Upper lobe of right lung (tissue), 1 donor: ENCODE measurements at places on chromosomes 12 and 14. TPM values are rescaled to one million over a fixed set of nuclear protein-coding genes. Genes with fewer than 3 reads are reported as not detected.

- H3K27me3 ChIP-seq, result peaks cover 21% of the 10 kb centered on the region
- no peak overlapping the region for H3K27ac ChIP-seq
Measured at GRCh38 chr12:111211910-111212757, 156.8 kb downstream of the PHETA1 start.

- no peak overlapping the region for H3K4me3 ChIP-seq
- peaks cover 6% of the 10 kb centered on the region for H3K4me1 ChIP-seq
- H3K27me3 ChIP-seq, result no peaks in the 10 kb centered on the region
- no peaks in the 10 kb centered on the region for H3K36me3 ChIP-seq
- no peak for DNase-seq
Measured at GRCh38 chr14:93083917-93084316, 31.8 kb downstream of the ITPK1 start.

GRCh38 chr14:81480741-81481140, 52.9 kb downstream of the SEL1L start:
- H3K4me1 ChIP-seq, result no peaks in the 10 kb centered on the region
- no peak for DNase-seq
- H3K36me3 ChIP-seq, result peaks cover 84% of the 10 kb centered on the region
- no peak overlapping the region for H3K27ac ChIP-seq
- H3K4me3 ChIP-seq, result no peak overlapping the region

- H3K4me3 ChIP-seq, result no peak overlapping the region
- H3K36me3 ChIP-seq, result no peaks in the 10 kb centered on the region
- no peak for DNase-seq
- no peak overlapping the region for H3K27ac ChIP-seq
- peaks cover 12% of the 10 kb centered on the region for H3K4me1 ChIP-seq
Measured at GRCh38 chr12:101695706-101696105, 1.7 kb upstream of the CHPT1 start.

The DNAI7 gene
- 0.49 TPM for total RNA-seq

- H3K27ac ChIP-seq, result no peak overlapping the region
- DNase-seq, result no peak
- no peaks in the 10 kb centered on the region for H3K36me3 ChIP-seq
- no peaks in the 10 kb centered on the region for H3K27me3 ChIP-seq
Measured at GRCh38 chr14:88706425-88706824, 86.3 kb downstream of the EML5 start.

The SLC4A8 gene
- total RNA-seq, result 2.5 TPM

DNA sequence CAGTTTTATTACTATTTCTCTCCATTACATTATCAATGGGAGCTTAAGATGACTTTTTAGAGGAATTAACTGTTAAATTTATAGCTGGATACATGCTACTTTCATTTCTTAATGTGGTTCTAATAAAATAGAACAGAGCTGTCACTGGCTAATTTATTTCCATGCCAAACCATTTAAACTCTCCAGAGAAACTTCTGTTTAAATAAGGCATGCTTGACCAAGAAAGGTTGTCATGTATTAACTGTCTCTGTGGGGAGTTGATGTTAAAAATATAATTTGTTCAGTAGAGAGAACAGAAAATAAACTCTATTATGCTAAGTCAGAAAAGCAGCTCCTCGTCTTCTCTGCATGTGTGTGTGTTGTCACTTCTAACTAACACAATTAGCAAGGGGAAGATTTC, 447.4 kb downstream of the SLC16A7 start:
- no peak overlapping the region for H3K4me3 ChIP-seq
- no peak for DNase-seq
- no peaks in the 10 kb centered on the region for H3K4me1 ChIP-seq
- H3K27ac ChIP-seq, result no peak overlapping the region

- no peaks in the 10 kb centered on the region for H3K36me3 ChIP-seq
- H3K27me3 ChIP-seq, result no peaks in the 10 kb centered on the region
- no peak overlapping the region for H3K4me3 ChIP-seq
- H3K4me1 ChIP-seq, result no peaks in the 10 kb centered on the region
- H3K27ac ChIP-seq, result no peak overlapping the region
Measured at GRCh38 chr14:98229656-98230366, 1042.2 kb downstream of the BCL11B start.

- peak overlapping the region; percentile 41 for H3K4me3 ChIP-seq
- H3K27ac ChIP-seq, result peak overlapping the region; percentile 84
- peaks cover 40% of the 10 kb centered on the region for H3K4me1 ChIP-seq
- peak; percentile 92 for DNase-seq
- no peaks in the 10 kb centered on the region for H3K27me3 ChIP-seq
- no peaks in the 10 kb centered on the region for H3K36me3 ChIP-seq
Measured at GRCh38 chr14:103880348-103881267, 33.2 kb upstream of the PPP1R13B start.

- H3K36me3 ChIP-seq, result no peaks in the 10 kb centered on the region
- no peak for DNase-seq
- no peaks in the 10 kb centered on the region for H3K27me3 ChIP-seq
- no peak overlapping the region for H3K27ac ChIP-seq
- no peak overlapping the region for H3K4me3 ChIP-seq
Measured at GRCh38 chr14:53668897-53669296, 287.7 kb downstream of the BMP4 start.

DNA sequence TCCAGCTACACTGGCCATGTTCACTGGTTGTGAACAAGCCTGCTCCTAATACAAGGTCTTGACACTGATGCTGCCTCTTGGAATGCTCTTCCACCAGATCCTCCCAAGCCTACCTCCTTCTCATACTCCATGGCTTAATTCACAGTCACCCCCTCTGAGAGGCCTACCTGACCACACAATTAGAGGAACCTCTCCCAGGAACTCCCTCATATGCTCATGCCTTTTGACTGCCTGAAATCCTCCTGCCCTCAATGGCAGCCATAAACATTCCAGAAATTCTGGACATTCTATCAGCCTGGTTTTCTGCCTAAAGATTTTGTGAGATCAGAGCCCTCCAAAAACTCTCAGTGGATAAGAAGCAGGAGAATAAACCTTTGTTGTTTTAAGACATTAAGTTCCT, 340.2 kb downstream of the C12orf75 start:
- peaks cover 33% of the 10 kb centered on the region for H3K4me1 ChIP-seq
- H3K4me3 ChIP-seq, result no peak overlapping the region
- H3K27me3 ChIP-seq, result no peaks in the 10 kb centered on the region
- no peaks in the 10 kb centered on the region for H3K36me3 ChIP-seq

The LHX5 gene
- not detected for total RNA-seq

The AKAP5 gene
- total RNA-seq, result 3.6 TPM

The TMPRSS12 gene
- not detected for total RNA-seq

DNA sequence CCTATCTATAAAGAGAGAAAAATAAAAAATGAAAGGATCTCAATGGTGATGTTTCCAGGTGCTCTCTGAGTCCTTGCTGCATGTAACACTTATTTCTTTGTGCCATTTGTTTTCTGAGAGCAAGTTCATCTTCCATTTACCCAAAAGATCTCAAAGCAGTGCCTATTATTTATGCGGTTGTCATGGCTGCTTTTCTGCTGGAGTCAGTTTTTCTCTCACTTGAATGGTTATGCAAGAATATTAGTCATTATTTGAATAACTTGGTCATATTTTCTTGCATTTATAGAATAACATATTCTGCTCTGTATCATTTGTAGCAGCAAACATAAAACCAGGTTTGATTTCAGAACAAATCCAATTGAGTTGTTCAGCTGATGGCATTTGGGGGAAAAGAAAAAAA, 141.8 kb upstream of the G2E3 start:
- no peaks in the 10 kb centered on the region for H3K4me1 ChIP-seq
- DNase-seq, result no peak
- H3K27me3 ChIP-seq, result no peaks in the 10 kb centered on the region
- H3K36me3 ChIP-seq, result no peaks in the 10 kb centered on the region

The PLEKHD1 gene
- 0.41 TPM for total RNA-seq

DNA sequence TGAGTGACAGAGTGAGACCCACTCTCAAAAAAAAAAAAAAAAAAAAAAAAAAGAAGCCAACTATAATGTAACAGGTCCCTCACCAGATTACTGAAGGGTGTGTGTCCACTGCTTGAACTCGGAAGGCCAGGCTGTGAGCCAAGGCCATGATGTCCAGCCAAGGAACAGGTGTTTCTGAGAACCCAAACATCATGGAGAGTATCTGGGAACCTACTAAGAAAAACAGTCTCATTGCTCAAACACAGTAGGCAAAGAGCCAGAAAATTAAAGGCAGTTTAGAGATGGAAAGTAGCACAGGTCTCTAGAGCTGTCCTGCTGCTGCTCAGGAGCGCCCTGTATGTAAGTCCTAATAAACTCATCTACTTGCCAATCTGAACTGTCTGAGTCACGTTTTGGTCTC, 12.5 kb upstream of the MAP4K5 start:
- no peak overlapping the region for H3K27ac ChIP-seq
- no peaks in the 10 kb centered on the region for H3K4me1 ChIP-seq
- H3K27me3 ChIP-seq, result no peaks in the 10 kb centered on the region

DNA sequence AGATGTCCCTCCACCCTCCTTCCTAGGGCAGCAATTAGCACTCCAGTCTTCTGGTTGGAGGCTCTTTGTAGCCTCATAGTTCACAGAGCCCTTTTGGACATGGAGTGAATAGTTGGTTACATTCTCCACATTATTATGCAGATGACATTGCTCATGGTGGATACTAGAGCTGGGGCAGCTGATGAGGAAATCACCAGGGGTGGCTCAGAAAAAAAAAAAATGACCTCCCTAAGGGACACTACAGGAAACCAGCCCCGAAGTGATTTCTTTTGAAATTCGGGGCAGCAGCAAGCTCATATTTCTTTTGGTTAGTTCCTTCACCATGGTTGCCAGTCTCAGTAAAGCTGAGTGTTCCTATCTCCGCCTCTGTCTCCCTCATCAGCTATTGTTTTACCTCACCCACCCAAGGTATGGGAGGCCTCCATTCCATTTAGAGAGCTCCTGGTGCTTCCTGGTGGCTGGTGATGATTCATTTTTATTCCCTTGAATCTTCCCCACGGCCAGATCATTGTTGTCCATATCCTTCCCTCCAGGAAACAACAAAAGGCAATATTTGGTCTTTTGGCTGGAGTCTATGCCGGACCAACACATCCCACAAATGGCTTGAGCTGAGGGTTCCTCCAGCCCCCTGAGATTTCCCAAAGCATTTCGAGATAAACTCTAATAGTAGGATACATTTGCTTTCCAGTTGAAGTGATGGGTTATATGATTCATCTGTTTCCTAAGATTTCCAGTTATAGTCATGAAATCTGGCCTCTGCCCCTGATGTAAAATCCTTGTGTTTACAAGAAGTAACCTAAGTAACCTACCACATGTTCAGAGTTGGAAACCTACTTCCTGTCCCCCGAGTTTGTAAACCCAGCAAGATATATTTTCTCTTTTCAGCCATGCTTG, 56.2 kb upstream of the NID2 start:
- H3K4me1 ChIP-seq, result no peaks in the 10 kb centered on the region
- no peaks in the 10 kb centered on the region for H3K36me3 ChIP-seq
- H3K27ac ChIP-seq, result peak overlapping the region; percentile 43

The IL23A gene
- 0.81 TPM for total RNA-seq

The TAC3 gene
- total RNA-seq, result not detected

DNA sequence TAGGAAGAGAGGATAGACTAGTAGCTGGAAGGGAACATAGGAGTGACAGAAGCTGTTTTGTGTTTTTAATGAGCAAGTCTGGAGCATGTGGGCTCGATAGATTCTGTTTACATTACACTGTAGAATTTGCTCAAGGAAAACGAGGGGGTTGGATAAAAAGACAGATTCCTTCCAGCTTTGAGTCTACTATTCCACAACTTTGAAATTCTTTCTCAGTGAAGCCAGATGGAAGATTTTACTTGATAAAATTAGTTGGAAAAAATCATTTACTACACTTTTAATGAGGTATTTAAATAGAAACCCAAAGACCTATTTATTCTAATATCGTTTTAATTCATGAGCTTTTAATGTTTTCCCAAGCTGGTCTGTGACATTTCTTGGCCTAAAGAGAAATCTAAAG, 19.5 kb upstream of the EPS8 start:
- no peaks in the 10 kb centered on the region for H3K27me3 ChIP-seq
- no peaks in the 10 kb centered on the region for H3K36me3 ChIP-seq

- H3K27ac ChIP-seq, result no peak overlapping the region
- H3K4me1 ChIP-seq, result peaks cover 6% of the 10 kb centered on the region
Measured at GRCh38 chr12:18753481-18754123, 15.7 kb downstream of the CAPZA3 start.

GRCh38 chr12:105315726-105316125, 14.8 kb upstream of the C12orf75 start:
- H3K27ac ChIP-seq, result no peak overlapping the region
- no peak overlapping the region for H3K4me3 ChIP-seq
- no peak for DNase-seq
- H3K36me3 ChIP-seq, result no peaks in the 10 kb centered on the region
- H3K27me3 ChIP-seq, result no peaks in the 10 kb centered on the region

The NEUROD4 gene
- total RNA-seq, result not detected

GRCh38 chr14:60102389-60102788, 10.7 kb downstream of the PCNX4 start:
- no peaks in the 10 kb centered on the region for H3K27me3 ChIP-seq
- H3K36me3 ChIP-seq, result no peaks in the 10 kb centered on the region
- H3K27ac ChIP-seq, result no peak overlapping the region
- H3K4me1 ChIP-seq, result no peaks in the 10 kb centered on the region
- H3K4me3 ChIP-seq, result no peak overlapping the region

- H3K36me3 ChIP-seq, result no peaks in the 10 kb centered on the region
- H3K4me1 ChIP-seq, result peaks cover 3% of the 10 kb centered on the region
- no peak for DNase-seq
- no peak overlapping the region for H3K27ac ChIP-seq
Measured at GRCh38 chr14:52363961-52364360, 49.8 kb downstream of the PTGER2 start.

GRCh38 chr14:51356381-51356780, 116.3 kb downstream of the TMX1 start:
- no peaks in the 10 kb centered on the region for H3K27me3 ChIP-seq
- H3K36me3 ChIP-seq, result no peaks in the 10 kb centered on the region
- no peak for DNase-seq
- no peak overlapping the region for H3K4me3 ChIP-seq

- no peak for DNase-seq
- H3K27me3 ChIP-seq, result peaks cover 25% of the 10 kb centered on the region
- no peak overlapping the region for H3K4me3 ChIP-seq
- no peaks in the 10 kb centered on the region for H3K36me3 ChIP-seq
Measured at GRCh38 chr14:104560586-104560945, 19.0 kb upstream of the C14orf180 start.

DNA sequence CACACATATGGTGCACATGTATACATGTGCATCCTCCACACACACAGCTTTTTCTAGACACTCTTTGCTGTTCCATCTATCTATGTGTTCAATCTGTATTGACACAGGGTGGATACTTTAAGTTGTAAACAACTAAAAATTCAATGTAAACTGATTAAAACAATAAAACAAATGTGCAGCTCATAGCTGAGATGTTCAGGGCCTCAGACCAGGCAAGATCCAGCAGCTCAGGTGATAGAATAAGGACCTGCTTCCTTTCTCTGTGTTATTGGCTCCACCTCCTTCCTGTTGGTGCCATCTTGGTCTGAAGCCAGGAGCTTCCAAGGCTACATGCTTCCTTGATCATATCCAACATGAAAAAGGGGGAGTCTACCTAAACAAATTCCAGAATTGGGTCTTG, 158.1 kb upstream of the RFLNA start:
- no peaks in the 10 kb centered on the region for H3K27me3 ChIP-seq
- H3K27ac ChIP-seq, result no peak overlapping the region
- H3K4me3 ChIP-seq, result no peak overlapping the region
- H3K4me1 ChIP-seq, result no peaks in the 10 kb centered on the region

The SIX6 gene
- total RNA-seq, result not detected

GRCh38 chr14:78182722-78183121, 12.5 kb downstream of the NRXN3 start:
- no peaks in the 10 kb centered on the region for H3K27me3 ChIP-seq
- H3K36me3 ChIP-seq, result no peaks in the 10 kb centered on the region
- H3K4me1 ChIP-seq, result no peaks in the 10 kb centered on the region
- H3K4me3 ChIP-seq, result no peak overlapping the region
- H3K27ac ChIP-seq, result no peak overlapping the region

The PLEKHG7 gene
- total RNA-seq, result not detected
